ENCODE measurements at places on chromosomes 12 and 14. TPM values are rescaled to one million over a fixed set of nuclear protein-coding genes. Genes with fewer than 3 reads are reported as not detected.
A peak's percentile ranks its signal among the peaks of the same experiment; 100 is the strongest.

The TSPAN8 gene
- total RNA-seq: 1,687 TPM

DNA sequence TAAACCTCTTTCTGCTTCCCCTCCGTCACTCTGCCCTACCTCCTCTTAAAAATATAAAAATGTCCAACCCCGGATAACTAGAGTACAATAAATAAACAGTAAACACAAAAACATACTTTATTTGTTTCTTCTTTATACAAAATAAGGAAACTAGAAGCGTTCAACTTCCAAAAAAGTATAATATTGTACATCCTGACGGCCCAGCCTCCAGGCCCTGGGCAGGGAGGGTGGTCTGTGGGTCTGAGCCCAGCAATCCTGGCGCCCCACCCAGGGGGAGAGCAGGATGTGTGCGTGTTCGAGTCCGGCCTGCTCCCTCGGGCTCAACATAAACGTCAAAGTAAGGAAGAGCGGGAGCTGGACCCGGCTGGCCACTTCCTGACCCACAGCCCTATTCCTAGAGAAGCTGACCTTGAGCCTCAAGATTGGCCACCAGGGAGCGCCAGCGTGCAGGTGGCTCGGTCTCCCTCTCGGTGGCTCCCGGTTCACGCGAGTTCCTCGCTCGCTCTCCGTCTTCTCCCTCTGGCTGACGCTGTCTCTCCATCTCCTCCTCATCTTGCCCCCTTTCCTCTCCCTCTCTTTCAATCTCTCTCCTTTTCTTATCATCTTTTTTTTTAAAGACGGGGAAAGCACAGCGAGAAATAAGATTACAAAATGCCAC lies 9.4 kb downstream of the LHX5 start:
- peak; percentile 71 for DNase-seq

DNA sequence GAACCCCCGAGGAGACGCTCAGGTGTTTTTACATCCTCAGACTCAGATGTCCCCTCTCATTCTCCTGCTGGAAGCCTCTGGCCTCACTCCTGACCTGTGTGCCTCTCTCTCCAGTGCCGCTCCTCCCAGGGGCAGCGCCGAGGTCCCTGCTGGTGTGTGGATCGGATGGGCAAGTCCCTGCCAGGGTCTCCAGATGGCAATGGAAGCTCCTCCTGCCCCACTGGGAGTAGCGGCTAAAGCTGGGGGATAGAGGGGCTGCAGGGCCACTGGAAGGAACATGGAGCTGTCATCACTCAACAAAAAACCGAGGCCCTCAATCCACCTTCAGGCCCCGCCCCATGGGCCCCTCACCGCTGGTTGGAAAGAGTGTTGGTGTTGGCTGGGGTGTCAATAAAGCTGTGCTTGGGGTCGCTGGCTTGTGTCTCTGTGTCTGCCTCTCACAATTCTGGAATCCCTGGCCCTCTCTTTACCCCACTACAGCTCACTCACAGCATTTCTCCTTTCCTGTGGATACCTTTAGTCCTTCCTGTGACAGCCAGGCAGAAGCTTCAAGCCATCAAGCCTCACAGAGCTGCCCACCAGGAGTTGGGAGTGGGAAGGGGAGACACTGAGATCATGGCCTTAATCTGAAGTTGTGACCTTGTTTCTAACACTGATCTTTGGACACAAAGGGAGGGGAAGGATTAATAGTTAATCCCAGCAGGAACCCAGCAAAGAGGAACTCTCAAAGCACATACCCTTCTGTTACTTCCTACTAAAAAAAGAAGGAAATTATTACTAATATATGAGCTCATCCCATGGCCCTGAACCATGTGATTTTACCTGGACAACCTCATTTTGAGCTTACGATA lies 1.1 kb upstream of the SOAT2 start:
- no peak for DNase-seq

The IGFBP6 gene
- 27.1 TPM for total RNA-seq

The OR10AD1 gene
- not detected for total RNA-seq

All from mucosa of descending colon (tissue), 3 donors.